ENCODE measurements at places on chromosomes 3 and 15. TPM values are rescaled to one million over a fixed set of nuclear protein-coding genes. Genes with fewer than 3 reads are reported as not detected.

DNA sequence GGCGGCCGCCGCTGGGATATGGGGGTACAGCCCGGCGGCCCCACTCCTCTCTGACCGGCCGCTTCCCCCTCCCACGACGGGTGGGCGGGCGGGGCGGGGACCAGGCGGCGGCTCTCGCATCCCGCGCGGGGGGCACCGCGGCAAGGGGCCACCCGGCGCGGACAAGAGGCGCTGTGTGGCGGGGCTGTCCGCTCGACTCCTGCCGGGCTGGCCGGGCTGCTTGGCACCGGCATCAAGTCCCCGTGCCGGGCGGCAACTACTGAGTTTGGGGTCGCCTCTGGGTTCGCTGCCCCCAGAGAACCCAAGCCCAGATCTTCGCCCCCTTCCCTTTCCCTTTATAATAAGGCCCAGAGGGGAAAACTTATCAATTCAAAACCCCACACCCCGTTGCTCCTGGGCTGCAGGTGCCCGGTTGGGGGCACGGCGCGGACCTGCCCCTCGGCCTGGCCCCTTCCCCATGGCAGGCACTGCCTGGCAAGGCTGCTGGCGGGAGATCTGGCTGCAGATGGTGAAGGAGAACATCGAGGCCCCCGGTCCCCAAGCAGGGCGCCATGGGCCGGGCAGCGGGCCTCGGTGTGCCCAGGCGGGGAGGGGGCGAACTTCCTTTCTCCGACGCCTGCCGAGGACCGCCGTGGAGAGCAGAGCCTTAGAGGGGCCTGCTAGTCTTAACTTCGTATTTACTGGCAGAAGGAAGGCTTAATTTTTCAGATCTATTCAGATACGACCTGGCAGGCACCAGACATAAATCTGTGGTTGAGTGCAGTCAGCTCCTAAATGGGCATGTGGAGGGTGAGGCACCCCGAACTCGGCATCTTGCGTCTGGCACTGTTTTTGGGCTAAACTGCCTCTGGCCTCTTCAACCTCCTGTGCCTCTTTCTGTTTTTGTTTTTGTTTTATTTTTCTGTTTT, 911 bp downstream of the APBA2 start:
- no peak for DNase-seq

The SCAMP2 gene
- 45.0 TPM for total RNA-seq

- DNase-seq, result no peak
Observed at GRCh38 chr3:56711344-56711743, 28.3 kb upstream of the TASOR start.

DNA sequence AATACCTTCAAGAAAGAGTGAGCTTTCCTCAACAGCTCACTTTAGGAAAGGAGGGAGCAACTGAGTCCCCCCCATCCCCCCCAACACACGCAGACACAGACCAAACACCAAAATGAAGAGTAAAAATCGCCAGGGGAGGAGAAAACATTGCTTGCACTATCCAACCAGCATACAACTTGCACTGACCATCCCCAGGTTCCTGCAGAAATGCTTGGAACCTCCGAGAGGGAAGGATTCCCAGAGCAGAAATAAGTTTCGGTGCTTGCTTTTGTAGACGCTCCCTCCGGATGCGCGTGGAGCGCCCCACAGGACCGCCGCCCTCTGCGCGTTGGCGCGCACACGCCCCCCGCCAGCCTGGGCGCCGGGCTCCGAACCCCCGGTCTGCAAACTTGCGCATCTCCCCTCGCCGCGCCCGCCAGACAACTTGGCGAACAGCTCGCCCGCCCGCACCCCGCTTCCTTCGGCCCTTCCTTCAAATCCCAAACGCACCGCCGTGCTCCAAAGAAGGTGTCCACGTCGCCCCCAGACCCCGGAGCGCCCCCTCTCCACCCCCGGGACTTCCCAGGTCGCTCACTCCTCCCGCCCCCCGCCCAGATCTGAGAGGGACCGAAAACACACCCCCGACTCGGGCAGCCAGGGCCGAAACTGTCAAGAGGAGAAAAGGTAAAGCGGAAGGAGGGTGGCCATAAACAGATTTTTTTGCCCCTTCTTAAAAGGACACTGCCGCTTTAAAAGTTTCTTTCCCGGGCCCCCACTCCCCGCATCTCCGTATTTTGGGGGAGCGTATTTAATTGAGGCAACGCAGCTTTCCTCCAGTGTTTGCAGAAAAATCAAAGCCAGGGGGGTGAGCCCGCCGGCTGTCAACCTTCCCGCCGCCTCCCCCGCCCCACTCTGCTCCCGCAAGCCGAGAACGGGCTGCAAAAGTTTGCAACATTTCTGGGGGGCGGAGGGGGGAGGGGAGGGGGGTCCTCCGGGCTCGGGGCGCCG, 859 bp downstream of the RORA start:
- peak; percentile 49 for DNase-seq

Data from right lobe of liver (tissue), 6 donors.